ENCODE measurements at places on chromosomes 7 and 10.
A peak's percentile ranks its signal among the peaks of the same experiment; 100 is the strongest.

DNA sequence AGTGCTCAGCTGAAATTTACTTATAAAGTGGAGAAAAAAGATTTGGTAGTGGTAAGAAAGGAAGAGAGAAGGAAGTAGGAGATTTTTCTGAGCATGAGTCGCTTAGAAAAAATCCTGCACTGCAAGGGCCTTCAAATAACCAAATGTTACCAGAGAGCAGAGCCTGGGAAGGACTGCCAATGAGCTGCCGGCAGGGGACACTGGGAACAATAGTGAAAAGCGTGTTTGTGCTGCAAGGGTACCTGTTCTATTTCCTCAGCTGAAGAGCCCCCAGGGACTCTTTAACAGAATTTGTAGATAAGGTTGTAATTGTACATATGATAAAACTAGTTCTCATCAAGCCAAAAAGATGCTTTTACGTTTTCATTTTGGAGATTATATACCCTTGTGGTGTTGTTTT, 696.3 kb upstream of the C7orf33 start:
- DNase-seq = no peak

DNA sequence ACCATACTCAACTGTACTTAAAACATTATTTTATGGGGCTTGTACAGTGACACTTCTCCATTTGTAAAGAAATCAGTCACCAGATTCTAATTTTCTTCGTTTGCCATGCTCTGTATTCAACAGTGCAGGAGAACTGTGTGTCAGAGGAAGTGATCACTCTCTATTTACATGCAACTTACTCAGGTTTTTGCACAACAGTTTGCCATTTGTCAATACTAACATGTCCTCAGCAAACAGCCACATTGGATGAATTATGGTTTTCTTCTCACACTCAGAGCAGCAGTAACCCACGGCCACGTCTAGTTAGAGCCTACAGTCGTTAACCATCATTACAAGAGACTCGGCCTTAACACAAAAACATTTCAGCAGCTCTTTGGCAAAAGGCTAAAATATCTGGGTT, 69.2 kb upstream of the SP4 start:
- DNase-seq = no peak

- DNase-seq = no peak
Measured at GRCh38 chr10:58348571-58349033, 13.8 kb downstream of the UBE2D1 start.

DNA sequence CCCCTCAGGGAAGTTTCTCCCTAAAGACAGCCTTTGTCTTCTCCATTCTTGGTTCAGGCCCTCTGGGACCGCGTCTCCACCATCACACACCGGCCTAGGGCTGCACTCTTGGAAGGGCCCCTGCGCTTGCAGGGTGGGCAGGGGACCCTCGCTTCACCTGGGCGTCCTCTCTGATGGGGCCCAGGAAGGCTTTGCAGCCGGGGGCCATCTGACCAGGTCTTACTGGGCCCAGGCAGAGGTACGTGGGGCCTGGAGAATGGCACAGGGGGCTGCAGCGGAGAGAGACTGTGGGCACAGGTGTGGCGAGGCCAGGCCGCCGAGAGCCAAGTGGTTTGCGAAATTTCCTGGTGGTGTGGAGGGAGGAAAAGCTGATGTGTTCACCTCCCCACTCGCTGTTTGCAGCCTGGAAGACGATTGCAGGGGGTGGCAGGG, 44.4 kb downstream of the ALOX5 start:
- no peak for DNase-seq

DNA sequence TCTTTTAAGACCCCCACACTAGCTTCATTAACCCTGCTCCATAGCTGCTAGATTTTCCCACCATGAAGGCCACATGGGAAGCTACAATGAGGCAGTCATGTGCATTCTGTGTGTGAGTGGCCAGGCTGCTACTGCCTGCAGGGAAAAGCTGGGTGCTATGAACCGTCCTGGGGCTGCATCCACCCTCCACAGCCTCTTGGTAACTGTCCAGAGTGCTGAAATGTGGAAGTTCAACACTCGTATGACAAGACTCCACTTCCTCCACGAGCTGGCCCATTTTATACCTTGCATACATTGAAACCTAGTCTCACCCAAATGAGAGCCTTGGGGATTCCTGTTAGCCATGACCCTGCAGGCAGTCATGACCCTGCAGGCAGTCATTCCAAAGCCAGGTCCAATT, 59.4 kb downstream of the CUZD1 start:
- DNase-seq = peak; percentile 31

- no peak for DNase-seq
Measured at GRCh38 chr10:69636626-69637605, 6.9 kb downstream of the FAM241B start.

- no peak for DNase-seq
Measured at GRCh38 chr10:86355571-86356038, 11.0 kb downstream of the GRID1 start.

GRCh38 chr10:17907641-17908040, 44.1 kb upstream of the SLC39A12 start:
- no peak for DNase-seq

- no peak for DNase-seq
Measured at GRCh38 chr10:61628151-61628874, 34.4 kb upstream of the CABCOCO1 start.

DNA sequence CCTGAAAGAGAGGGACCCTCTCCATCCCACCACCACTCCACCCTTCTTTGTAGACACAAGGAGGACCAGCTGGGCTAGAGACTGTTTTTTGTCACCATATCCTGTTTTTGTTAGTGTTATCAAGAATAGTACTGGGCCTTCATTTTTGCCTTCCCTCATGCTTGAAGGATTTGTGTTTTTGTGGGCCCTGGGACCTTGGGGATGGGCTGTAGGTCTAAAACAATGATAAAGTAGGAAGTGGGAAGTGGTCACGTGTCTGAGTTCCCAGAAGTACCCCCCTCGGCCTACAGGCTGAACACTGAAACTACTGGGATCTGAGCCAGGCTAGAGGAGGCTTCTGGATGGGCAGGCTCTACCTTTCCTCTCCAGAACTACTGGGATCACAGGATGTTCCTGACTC, 8.9 kb downstream of the AGFG2 start:
- no peak for DNase-seq

- no peak for DNase-seq
Measured at GRCh38 chr10:129866894-129867293, 97.2 kb downstream of the EBF3 start.

DNA sequence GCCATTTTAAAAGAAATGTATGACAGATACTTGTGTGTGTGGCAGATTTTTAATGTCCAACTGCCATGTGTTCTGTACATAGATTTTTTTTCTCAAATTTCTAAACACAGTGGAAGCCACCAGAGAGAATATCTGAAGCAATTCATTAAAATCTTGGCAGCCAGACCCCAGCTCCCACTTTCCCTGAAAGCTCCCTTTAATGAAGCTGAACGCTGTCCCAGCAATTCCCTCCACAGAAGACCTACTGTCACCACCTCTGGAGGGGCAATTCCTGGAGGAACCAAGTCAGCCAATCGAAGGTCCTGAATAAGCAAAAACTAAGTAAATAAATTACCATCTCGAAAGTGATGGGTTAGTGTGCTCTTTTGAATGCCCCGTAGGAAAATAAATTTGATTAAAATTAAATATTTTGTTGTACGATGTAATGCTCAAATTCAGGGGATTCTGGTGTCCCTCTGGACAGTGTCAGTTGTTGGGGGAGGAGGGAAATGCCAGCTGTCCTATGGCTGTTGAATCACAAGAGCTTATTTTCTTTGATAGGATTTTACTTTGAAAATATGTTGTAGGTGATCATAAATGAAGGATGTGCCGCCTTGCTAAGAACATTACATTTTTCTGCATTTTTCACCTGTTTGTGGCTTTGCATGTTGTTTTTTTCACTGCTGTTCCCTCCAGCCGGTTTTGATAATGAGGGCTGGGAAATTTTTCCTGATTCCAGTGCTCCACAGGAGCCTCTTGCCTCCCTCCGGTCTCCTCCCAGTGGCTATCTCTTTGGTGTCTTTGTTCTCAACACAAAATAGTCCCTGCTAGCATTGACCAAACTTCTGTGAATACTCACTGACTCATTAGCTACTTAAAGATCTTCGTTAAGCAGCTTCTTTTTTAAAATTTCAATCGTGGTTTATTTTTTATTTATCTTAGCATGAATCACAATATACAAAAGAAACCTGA, 9.2 kb upstream of the GSAP start:
- no peak for DNase-seq

DNA sequence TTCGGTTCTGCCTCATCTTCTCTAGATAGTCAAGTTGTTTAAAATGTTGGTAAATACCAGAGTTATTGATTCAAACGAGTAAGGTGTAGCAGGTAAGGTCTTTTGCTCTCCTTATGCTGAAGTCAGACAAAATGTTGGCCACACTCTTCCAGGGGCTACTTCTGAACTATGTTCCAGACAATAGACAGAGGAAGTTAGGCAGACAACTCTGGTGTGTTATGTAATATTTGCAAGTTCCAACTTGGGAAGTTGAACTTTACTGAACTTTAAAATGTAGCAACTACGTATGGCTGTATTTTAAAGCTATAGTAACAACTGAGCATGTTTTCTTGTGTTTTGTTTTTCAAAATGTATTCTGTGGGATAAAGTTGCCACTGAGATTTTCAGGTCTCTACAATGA, 125.7 kb upstream of the NEBL start:
- DNase-seq = no peak

- DNase-seq = no peak
Measured at GRCh38 chr10:36324831-36325230, 682.7 kb upstream of the FZD8 start.

- no peak for DNase-seq
Measured at GRCh38 chr7:140093375-140093774, 30.6 kb upstream of the PARP12 start.

GRCh38 chr7:159086301-159086925, 58.3 kb downstream of the VIPR2 start:
- DNase-seq = no peak

DNA sequence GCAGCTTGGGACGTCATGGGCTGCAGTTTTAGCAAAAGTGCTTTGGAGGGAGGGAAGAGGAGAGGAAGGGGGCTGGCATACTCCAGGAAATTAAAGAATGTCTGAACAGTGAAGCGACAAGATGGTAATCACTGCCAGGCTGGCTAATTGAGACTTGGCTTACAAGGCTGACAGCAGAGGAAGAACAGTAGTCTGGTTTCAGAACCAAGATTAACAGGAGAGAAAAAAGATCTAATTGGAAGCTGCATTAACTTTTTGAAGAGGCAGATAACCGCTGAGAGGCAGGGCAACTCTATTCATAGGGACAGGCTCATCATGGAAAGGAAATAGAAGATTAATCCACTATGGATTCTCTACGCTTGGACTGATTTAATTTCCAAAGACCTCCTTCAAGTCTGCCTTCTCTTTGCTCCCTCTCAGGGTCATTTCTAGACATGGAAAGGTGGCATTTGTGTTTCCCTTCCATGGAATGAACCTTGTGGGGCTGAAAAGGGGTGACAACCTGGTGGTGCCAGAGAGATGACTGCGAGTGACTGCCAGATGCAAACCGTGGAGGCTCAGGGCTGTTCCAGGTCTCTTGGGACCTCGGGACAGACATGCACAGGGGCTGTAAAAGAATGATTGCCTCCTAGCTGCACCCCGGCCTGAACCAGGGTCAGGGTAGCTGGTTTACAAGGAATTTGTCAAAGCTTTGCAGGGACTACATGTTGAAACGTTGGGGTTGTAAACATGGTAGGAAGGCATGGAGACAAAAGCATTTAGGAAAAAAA, 210.2 kb upstream of the NPY start:
- DNase-seq = no peak

DNA sequence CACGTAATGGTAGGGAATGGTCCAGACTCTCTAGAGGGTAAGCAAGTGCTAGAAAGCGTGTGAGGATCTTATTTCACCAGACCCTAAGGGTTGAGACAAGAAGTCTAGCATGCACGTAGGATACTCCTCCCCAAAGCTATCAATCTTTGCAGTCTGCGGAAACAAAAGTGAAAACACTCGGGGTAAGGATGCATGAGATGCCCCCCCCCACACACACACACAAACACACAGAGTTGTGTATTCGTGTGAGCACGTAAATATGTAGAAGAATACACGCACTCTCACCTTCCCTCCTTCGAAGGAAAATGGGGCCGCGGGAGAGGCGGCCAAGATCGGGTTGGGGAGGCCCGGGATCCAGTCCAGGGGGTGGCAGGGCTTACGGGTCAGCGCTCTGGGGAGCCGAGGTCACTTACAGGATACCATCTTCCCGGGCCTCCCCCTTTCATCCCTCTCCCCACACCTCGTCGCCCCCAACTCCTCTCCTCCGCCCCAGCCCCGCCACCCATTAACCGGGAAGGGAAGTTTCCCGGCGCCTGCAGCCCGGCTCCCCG, 455 bp downstream of the CUL2 start:
- no peak for DNase-seq

GRCh38 chr7:92739091-92739490, 97.3 kb downstream of the CDK6 start:
- no peak for DNase-seq

DNA sequence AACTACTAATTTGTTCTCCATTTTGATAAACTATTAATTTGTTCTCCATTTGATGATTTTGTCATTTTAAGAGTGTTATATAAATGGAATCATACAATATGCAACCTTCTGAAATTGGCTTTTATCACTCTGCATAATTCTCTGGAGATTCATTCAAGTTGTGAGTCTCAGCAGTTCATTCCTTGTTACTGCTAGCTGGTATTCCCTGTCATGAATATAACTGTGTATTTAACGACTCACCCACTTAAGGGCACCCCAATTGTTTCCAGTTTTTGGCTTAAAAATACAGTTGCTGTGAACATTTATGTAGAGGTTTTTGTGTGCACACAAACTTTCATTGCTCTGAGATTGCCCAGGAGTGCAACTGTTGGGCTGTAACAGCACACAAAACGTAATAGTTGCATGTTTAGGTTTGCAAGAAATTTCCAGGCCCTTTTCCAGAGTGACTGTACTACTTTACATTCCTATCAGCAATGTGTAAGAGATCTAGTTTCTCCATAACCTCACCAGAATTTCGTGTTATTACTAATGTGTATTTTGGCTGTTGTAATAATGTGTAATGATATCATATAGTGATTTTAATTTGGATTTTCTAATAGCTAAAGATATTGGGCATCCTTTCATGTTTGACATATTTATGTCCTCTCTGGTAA, 153.2 kb upstream of the ADCY1 start:
- no peak for DNase-seq

DNA sequence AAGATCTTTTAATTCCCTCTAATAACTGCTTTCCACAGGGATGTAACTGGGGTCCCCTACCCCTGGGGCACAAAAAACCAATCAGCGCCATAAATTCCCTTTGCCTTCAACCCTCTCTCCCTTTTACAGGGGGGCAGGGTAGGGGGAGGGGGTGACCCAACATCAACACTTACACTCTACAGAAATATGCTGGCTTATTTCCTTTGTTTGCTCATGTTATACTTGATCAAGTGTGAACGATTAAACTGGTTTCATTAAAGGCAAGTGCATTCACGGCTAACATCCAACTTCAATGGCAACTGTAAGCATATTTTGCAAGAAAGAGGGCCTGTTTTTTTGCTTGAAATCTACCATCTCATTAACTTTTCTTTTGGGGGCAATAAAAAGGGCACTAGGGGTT, 2.9 kb downstream of the CTBP2 start:
- DNase-seq = no peak
